ENCODE measurements at places on chromosomes 3 and 15.
A peak's percentile ranks its signal among the peaks of the same experiment; 100 is the strongest.

GRCh38 chr3:33057320-33058298, 39.3 kb downstream of the GLB1 start:
- DNase-seq, result no peak

DNA sequence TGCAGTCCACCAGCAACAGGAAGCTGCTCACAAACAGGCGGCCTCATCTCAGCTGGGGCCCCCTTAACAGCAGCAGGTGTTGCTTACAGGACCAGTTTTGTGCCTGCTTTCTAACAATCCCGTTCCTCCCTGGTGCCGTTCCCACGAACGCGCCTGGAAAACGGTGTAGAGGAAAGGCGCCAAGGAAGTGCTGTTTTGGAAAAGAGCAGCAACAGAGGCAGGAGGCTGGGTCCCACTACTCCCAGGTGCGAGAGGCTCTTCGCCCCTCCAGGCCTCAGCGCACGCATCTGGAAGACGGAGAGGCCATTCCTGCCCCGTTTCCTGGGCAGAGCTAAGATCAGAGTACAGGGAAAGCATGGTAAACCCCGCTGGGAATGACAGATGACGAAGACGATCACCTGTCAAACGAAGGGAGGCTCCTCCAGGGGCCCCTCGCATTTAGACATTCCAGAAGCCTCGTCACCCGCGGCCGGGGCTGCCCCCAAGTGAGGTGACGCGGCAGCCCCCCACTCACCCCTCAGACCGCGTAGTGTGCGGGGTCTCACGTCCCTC, 603 bp downstream of the SCAPER start:
- DNase-seq, result peak; percentile 18

DNA sequence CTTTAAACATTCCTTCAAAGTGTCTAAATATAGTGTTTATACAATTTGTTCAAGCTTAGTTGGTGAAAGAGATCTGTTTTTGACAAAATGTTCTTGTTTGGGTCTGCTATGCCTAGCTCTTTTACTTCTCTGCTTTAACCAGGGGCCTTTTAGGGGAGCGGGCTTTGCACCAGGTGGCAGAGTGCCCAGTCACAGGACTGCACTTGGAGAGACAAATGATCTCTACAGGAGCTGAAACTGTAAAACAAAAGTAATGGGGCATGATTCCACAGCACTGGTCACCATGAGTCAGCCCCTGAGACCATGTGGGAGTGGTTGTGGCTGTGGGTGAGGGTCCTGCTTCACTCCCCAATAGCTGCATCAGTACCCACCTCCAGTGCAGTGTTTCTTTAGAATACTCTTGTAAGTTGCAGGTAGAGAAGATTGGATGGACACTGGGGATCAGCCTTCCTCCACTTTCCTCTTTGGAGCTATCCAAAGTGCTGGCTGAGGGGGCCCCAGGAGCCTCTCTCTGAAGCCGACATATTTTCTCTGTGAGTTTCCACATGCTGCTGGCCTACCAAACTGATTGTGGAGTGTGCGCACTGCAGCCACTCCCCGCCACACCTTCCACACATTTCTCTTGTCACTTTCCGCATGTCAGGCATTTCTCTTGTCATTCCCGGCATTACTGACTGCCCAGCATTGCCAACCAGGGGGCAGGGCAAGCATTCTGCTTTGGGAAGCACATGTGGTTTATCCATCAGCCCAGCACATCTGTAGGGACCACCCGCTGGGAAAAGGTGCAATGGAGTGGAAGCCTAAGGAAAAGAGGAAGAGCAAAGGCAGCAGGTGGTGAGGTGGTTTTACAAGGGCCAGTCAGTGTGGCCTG, 110.0 kb downstream of the EPHB1 start:
- DNase-seq, result no peak

GRCh38 chr3:18417904-18418572, 7.1 kb downstream of the SATB1 start:
- DNase-seq, result no peak

- no peak for DNase-seq
Measured at GRCh38 chr15:24761704-24762302, 86.2 kb downstream of the NPAP1 start.

DNA sequence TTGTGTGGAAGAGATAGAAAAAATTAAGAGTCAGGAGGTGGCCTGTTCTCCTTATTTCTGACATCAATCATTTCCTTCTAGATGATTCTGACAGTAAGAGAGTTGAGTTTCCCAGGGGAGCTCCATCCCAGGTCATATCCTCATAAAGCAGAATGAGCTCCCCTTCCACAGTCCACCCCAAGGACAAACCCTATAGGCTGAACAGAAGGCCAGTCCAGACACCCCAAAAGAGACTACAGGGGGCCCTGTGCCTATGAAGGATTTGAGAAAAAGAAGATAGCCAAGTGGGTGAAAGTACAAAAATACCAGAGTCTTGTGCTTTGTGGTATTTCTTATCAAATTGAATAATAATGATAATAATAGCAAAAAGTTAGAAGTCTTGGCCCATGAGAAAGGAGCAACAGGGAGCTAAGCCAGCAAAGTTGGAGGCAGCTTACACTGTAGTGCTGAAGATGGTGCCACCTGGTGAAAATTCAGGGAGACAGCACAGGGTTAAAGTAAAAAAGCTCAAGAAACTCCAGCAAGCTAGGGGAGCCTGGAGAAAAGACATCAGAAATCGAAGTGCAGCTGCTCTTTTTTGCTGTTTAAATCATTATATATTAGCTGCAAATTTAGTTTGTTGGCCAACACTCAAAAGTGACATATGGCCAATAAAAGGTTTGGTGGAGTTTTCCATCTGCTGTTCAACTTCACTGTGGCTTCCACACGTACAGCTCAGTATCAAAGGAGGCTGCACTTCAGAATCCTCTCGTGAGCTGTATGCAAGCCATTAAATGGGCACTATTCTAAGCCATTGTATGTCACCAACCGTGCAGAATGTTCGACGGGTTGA, 35.8 kb upstream of the SLC24A5 start:
- peak; percentile 47 for DNase-seq

DNA sequence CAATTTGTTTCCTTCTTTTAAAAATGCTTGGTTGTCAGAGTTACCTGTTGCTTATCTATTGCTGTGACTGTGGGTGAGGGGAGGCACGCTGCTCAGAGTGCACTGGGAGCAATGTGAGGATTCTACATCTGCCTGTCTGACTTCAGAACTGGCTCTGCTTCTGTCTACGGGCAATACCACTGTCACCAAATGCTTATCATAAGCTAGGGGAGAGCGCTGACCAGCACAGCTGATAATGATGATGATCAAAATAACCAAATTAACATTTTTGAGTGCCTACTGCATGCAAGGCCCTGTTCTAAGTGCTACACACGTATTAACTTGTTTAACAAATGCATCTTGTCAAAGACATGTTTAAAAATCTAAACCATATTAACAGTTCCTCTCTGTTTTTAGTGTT, 79.2 kb upstream of the TPRG1 start:
- no peak for DNase-seq

DNA sequence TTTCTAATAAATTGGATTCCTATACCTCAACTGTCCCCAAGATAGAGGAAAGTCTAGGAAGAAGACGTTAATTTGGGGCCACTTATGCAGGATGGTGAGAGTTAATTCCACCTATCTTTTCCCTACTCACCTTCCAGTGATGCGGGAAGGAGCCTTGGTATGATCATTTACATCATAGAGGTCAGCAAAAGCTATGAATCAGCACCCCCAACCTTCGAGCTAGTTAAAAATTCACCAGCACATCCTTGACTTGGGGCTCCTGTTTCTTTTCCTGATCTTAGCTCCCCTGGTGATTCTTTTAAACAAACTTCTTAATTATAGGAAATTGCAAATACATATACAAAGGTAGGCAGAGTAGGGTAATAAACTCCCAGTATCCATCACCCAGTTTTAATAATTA, 366.6 kb downstream of the SOX2 start:
- no peak for DNase-seq

- no peak for DNase-seq
Measured at GRCh38 chr3:76972624-76973296, 67.1 kb upstream of the ROBO2 start.

- no peak for DNase-seq
Measured at GRCh38 chr3:78911394-78911793, 856.4 kb downstream of the ROBO1 start.

DNA sequence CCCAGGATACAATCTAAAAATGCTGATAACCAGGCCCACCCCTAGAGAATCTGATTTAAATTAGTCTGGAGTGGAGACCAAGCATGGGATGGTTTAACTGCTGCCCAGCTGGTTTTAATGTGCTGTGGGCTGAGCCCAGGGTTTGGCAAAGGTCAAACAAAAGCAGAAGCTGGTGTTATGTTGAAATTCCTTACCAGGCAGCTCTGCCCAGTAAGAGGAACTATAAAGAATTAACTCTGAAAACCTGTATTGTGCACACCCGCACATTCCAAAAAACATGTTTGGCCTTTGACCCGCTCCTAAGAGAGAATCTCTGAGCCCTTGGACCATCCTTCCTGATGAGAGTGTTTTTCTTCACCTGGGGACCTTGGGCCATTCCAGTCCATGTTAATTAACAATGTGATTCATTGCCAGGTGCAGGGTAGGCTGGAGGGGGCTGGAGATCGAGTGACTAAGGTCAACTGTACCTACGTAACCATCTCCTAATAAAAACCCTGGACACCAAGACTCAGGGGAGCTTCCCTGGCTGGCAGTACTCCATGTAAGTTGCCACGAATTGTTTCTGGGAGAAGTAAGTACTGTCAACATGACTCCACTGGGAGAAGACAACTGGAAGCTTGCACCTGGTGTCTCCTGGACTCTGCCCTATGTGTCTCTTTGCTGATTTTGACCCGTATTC, 10.9 kb downstream of the CCDC13 start:
- peak; percentile 14 for DNase-seq

GRCh38 chr15:87735522-87735921, 521.0 kb downstream of the NTRK3 start:
- DNase-seq, result no peak

GRCh38 chr3:16992198-16992597, 107.4 kb downstream of the PLCL2 start:
- DNase-seq, result no peak

DNA sequence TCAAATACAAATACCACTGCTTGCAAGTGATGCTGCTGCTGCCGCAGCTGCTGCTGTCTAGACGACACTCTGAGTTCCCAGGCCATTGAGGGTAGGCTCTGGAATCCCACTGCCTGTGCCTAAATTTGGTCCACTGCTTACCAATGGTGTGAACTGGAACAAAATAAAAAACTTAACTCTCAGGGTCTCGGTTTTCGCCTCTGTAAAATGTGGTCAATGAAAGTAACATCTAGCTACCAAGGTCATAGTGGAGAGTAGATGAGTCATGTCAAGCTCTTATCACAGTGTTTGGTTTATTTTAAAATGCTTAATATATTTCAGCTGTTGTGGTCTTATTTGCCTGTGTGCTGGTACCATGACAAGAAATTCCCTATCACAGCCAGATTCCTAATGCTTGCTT, 299.3 kb downstream of the CLSTN2 start:
- DNase-seq, result no peak

DNA sequence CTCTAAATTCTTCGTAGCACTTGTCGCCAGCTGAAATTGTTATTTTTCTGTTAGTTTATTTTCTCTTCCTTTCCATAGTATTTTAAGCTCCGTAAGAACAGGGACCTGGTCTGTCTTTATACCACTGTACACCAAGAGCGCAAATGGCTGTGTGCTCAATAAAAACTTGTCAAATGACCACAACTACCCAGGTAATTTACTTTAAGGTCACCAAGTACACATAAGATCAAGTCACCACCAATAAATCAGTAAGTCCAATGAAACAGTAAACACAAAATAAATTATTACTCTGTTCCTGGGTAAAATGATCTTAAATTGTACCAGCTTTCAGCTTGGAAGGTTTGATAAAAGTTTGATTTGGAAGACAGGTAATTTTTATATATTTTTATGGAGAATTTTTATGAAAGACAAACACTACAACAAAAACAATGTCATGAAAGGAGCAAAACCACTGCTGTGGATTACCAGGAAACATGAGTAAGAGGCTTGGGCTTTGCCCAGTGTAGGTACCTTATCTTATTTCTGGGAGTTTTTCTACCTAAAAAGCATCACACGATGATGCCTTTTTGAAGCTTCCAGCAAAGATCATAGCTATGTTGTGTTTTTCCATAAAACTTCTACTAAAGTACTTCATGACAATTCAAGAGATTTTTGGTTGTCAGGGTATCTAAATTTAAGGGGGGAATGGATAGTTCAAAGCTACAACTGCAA, 406.8 kb downstream of the SHQ1 start:
- no peak for DNase-seq

DNA sequence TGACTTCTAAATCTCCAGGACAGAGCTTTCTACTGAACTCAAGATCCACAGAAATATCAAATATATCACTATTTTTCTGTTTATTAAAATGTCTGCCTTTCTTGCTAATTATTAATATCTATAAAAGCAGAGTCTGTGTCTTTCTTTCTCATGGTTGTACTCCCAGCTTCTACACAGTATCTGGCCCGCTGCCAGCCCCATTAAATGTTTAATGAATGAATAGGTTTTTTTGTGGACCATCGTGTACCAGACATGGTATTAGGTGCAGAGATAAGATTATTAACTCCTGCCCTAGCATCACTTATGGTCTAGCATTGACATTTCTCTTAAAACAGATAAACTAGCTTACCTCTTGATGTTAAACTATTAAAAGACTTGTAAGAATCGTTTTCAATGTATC, 111.4 kb upstream of the RBMS3 start:
- no peak for DNase-seq

DNA sequence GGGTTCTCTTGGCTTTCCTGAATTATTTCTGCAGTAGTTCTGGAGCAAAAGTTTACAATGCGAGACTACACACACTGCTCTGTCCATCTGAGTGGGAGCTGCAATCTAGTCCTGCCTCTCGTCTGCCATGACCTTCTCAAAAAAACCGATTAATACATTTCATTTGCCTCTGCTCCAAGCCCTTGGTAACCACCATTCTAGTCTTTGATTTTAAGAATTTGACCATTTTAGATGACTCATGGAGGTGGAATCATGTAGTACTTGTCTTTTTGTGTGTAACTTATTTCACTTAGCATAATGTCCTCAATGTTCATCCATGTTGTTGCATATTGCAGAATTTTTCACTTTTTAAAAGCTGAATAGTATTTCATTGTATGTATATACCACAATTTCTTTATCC, 356.9 kb downstream of the SV2B start:
- DNase-seq, result no peak

GRCh38 chr3:71784201-71784913, 591 bp downstream of the PROK2 start:
- peak; percentile 32 for DNase-seq

GRCh38 chr3:155407331-155407730, 113.8 kb upstream of the STRIT1 start:
- no peak for DNase-seq

DNA sequence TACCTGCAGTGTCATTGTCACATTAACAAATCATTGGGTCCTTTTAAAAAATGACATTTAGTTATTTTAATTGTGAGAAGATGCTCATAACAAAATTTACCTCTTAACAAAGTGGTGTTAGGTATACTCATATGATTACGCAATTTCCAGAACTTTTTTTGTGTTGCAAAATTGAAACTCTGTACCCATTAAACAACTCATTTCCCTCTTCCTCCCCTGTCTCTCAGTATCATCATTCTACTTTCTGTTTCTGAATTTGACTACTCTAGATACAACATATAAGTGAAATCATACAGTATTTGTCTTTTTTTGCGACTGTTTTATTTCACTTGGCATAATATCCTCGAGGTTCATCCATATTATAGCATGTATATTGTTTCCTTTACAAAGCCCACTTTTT, 58.7 kb upstream of the CHST2 start:
- DNase-seq, result no peak

Measured in NCI-H1417 (cell line).